Stimulated activated CD8-positive, alpha-beta memory T cell treated with anti-CD3 and anti-CD28 coated beads, Interleukin-4, amount 100 ng/mL, for 4 hours (primary cell): ENCODE measurements at places on chromosomes 2 and 18.

- DNase-seq: no peak
Measured at GRCh38 chr2:186105016-186105724, 366.6 kb downstream of the FSIP2 start.

GRCh38 chr2:126769118-126769517 lies 113.2 kb downstream of the GYPC start:
- no peak for DNase-seq

DNA sequence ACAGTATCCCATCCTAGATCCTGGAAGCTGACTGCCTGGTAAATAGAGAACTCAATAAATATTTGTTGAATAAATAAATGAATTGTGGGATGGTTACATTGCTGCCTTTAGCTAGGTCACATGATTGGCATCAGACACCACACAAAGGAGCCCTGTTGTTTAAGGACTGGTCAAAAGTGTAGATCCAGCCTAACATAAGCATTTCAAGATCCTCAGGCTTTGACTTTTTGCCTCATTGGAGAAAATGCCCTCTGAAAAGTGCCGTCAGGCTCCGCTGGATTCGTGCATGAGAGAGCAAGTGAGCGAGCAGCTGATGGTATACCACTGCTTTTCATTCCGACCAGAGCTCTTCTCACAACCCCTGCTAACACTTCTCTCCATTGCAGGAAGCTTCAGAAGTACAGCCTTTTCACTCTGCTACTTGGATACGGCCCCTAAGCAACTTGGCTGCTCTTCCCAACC lies 1.3 kb upstream of the ZNF24 start:
- DNase-seq: no peak

GRCh38 chr2:20584399-20585358 lies 66.2 kb downstream of the HS1BP3 start:
- no peak for DNase-seq

DNA sequence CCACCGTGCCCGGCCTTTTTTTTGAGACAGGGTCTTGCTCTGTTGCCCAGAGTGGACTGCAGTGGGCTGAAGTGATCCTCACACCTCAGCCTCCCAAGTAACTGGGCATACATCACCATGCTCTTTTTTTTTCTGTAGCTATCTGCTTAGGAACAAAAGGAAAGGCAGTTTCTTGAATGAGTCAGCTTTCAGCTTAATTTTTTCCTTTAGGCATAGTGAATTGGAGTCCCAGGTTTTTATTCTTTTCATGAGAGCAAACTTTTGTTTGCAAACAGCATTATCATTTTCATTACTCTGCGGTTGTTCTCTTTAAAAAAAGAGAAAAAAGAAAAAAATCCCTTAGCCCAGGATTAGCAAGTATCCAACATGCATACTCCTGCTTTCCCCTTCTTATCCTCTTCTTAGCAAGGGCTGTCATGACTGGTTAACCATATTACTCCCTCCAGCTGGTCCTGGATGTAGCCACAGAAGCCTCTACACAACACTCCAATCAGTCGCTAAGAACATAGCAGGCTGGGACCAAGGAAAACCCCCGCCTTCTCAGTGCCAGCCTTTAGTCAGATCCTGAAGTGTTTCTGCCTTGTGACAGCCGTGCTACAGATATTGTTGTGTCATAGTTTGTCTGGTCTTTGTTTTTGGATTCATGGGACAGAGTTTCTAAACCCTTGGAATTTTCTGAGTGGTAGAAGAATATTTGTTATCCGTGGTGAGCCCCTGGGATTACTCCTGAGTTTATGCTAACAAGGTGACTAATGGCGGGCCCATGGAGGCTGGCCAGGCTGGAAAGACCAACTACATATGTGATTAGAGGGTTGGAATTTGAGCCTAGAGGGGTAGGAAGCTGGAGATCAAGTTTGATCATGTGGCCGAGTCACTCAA lies 23.3 kb upstream of the ST3GAL5 start:
- DNase-seq: no peak

GRCh38 chr18:2147476-2148230 lies 423.7 kb downstream of the METTL4 start:
- DNase-seq: no peak

DNA sequence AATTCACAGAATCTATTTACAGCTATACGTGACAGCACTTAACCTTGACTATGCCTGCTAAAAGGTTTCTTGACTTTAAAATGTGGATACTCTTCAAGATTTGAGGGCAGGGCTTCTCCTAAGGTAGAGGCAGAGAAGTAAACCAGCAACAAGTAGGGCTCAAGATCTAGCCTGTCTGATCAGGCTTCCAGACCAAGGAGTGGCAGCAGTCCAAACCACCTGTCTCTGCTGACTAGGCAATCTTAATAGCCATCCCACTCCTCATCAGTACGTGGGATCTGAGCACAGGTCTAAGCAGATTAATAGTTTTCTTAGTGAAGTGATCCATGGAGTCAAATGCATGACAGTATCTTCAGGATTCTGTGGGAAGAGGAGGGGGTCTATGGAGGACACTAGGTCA lies 100.4 kb downstream of the GPD2 start:
- no peak for DNase-seq

DNA sequence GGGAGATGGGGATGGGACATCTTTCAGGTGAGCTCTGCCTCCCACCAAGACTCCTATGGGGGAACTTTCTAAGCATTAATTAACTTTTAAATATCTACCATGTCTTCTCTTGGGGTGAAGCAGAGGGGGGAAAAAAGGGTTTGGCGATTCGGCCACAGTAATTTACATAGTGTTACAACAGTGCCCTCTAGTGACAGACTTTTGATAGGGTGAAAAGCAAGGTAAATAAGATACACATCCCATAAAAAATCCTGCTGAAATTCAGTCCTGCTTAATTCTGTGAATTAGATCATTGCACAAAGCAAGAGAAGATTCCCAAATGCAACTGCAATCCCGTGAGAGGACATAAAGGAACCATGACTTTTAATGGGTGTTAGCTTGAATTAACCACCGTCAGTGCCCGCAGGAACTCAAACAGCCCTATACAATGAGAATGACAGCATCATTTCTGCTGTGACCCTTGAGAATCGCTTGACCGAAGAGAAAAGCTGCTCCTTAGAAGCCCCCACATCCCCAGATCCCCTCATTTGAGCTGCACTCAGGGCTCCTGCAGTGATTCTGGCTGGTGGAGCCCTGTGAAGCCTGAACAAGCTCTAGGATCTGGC lies 32.8 kb downstream of the FAM124B start:
- DNase-seq: no peak

GRCh38 chr2:194087089-194087958 lies 1569.7 kb upstream of the SLC39A10 start:
- no peak for DNase-seq

DNA sequence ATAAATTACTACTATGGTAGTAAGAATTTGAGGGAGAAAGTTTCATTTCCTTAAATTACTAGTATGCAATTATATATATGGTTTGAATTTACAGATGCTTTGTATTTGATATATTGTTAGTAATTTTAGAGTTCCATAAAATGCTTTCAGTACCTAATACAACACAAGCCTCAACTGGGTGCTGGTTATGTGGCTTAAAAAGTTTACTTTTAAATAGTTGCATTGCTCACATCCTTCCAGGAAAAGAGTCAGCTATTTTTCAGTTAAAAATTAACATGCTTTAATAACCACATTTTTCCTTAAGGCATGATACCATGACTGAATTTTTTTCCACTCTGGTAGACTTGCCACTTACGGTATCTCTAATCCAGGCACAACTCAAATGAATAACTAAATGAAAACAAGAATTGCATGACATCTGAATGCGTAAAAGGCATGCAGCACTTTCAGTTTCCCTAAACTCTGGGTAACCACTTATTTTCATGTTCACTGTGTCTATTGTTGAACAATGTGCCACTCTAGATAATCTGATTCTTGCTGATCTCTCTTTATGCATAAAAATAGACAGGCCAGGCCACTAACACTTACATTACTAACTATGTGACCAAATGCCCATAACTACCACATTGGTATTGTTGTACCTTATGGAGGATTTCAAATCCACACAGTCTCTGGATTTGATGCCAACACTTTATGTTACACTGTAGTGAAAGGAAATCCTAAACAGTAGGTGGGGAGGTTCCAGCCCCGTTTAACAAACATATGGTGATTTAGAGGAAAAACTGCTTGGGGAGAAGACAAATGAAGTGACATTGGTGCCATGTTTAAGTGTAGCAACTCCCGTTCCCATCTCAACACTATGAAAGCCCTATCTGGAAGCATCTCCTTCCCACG lies 35.5 kb upstream of the SLC35F5 start:
- DNase-seq: no peak

GRCh38 chr18:51610481-51610880 lies 413.0 kb upstream of the MEX3C start:
- no peak for DNase-seq

DNA sequence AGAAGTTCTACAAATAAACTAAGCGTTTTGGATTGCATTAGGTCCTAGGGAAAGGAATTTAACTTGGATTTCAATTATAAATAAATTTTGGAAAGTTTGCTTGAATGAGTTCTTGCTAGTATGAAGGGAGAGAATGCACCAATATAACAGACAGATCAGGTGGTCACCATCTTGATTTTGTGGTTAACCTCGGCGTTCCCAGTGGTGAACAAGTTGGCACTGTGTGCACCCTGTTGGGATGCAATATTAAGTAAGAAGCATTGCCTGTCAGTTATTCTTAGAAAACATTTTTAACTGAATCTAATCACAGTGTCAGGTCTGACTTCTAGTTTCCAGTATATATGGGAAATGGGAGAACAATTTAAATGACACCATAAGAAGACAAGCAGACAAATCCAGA lies 673.4 kb downstream of the SLC4A3 start:
- DNase-seq: no peak

GRCh38 chr18:77133051-77133834 lies 660 bp upstream of the MBP start:
- DNase-seq: no peak

- no peak for DNase-seq
Measured at GRCh38 chr2:124836416-124836815, 811.3 kb downstream of the CNTNAP5 start.

GRCh38 chr2:204753841-204754240 lies 208.6 kb downstream of the PARD3B start:
- DNase-seq: no peak

GRCh38 chr2:239693761-239694415 lies 293.1 kb upstream of the HDAC4 start:
- no peak for DNase-seq

DNA sequence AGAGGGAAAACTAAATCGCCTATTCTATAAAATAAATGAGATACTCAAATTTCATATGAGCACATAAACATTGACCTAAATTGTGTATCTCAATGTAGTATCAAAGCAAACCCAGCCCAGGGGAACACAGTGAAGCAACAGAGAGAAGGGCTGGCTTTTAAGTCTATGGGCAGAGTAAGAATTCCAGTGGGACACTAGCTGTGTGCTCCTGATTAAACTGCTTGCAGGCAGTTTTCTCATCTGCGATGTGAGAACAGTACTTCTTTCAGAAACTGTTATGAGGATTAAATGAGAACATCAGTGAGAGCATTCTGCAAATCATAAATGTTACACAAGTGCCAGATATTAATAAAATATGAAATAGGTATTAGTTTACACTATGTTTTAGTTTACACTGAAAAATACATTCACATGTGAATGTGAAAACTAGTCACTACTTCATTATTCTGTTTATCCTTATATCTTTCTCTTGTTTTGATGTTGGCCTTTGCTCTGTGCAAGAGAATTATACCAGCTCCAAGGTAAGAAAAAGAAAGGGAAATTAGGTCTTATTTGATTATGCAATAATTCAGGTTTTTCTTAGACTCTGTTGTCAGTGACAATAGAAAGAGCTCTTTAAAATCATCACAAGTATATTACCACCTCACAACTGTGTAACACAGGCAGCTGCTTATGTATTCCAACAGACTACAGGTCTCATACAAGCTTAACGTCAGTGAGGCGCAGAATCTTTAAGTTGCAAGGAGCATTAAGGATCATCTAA lies 47.5 kb downstream of the GAREM1 start:
- no peak for DNase-seq

DNA sequence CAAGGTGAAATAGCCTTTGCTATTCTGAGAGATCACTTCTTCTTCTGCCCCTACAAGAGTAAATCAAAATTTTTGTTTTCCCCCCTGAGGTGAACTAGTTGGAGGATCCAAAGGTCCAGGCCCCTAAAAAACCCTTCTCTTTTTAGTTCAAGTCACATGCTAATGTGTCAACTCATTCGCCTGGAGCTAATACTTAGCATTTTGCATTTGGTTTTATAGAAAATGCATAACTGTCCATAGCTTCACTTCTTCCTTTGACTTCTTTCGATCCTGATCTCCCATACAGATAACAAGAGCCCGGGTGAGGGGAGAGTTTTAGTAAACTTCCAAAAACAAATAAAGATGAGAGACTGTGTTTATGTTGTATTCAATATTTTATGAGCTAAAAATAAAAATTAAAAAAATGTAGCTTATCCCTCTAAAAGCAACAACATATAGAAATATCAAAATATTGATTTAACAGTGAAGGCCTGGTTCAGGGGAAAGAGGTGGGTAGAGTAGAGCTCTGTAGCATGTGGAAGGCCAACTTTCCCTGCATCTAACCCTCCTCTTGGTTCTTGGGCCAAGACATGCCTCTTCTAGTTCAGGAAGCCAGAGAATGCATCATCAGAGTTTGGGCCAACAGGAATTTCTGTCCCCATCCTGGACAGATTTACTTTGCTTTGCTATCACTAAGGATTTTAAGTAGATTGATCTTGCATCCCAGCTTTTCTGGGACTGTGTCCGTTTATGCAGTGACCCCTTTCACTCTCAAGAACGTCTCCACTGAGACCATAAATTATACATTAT lies 333.8 kb downstream of the ALK start:
- DNase-seq: no peak

DNA sequence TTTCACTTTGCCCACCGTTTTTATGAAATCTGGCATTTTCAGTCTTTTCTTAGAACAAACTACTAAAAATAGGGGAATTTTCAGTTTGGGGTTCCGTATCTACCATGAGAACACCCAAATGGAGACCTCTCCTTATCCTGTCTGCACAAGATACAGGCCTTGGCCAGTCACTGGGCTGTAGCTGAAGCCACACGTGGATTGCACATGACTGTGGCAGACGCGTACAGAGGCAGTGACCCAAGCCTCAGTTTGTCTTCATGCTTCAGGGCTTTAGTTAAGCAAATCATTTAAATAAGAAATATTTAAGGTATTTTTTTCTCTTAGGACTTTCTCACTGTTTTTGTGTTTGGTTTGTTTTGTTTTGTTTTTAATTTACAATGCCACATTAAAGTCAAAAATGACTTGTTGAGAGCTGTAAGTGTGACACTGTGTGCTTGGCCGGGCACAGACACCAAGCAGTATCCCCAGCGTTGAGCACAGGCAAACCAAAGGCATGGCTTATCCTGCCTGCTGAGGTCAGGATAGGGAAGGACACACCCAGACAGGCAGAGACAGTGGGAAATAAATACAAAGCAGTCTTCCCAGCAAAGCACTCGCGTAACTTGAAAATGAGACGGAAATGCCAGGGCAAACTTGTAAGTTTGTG lies 53.3 kb downstream of the TRAPPC12 start:
- no peak for DNase-seq

- no peak for DNase-seq
Measured at GRCh38 chr18:79502782-79503181, 107.1 kb downstream of the NFATC1 start.
